ENCODE measurements at places on chromosomes 6 and 20. TPM values are rescaled to one million over a fixed set of nuclear protein-coding genes. Genes with fewer than 3 reads are reported as not detected.

The ADAM33 gene
- not detected for total RNA-seq

The NRSN1 gene
- total RNA-seq, result not detected

The IPCEF1 gene
- 0.03 TPM for total RNA-seq

The NR2E1 gene
- not detected for total RNA-seq

The UST gene
- total RNA-seq, result 4.1 TPM

The PCK1 gene
- total RNA-seq, result 0.30 TPM

The FAM209A gene
- total RNA-seq, result 0.39 TPM
